ENCODE measurements at places on chromosomes 5 and 9. TPM values are rescaled to one million over a fixed set of nuclear protein-coding genes. Genes with fewer than 3 reads are reported as not detected.
A peak's percentile ranks its signal among the peaks of the same experiment; 100 is the strongest.

- DNase-seq: peak; percentile 87
These were observed 2.4 kb upstream of the TRIM7 start for GRCh38 chr5:181207214-181207959.

DNA sequence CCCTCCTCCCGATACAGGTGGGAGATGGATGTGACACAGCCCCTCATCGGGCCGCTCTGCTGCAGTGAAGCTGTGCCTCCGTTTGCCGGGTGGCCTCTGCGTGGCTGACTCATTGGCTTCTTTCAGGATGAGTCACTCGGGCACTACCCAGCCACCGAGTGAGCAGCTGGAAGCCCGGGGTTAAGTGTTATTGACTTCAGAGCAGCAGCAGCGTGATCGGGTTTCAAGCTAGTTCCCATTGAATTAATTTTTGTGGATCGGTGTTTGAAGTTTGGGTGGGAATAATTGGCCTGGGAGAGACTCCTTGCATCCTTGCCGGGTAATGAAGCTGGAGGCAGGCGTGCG is 266.4 kb upstream of the IRX4 start:
- DNase-seq: no peak

- DNase-seq: no peak
These were observed 44.2 kb upstream of the SPIN1 start for GRCh38 chr9:88344013-88344412.

- DNase-seq: peak; percentile 33
These were observed 70.1 kb upstream of the SPATA31E1 start for GRCh38 chr9:87812375-87813118.

GRCh38 chr9:110919609-110920008 is 118.7 kb downstream of the LPAR1 start:
- no peak for DNase-seq

DNA sequence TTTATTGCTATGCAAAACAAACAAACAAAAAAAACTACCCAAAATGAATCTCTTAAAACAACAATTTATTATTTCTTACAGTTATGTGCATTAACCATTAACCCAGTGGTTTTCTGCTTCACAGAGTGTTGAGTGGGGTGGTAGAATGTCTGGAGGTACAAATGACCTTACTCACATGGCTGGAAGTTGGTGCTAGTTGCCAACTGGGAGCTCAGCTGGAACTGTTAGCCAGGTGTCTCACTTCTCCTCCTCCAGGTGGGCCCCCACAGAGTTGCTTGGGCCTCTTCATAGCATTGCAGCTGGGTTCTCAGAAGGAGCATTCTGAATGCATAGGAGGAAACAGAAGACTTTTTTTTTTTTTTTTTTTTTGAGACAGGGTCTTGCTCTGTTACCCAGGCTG is 10.5 kb upstream of the B4GALT1 start:
- DNase-seq: no peak

- DNase-seq: no peak
These were observed 31.4 kb downstream of the AHRR start for GRCh38 chr5:352639-353611.

- no peak for DNase-seq
These were observed 28.4 kb upstream of the PRDM12 start for GRCh38 chr9:130635721-130636647.

DNA sequence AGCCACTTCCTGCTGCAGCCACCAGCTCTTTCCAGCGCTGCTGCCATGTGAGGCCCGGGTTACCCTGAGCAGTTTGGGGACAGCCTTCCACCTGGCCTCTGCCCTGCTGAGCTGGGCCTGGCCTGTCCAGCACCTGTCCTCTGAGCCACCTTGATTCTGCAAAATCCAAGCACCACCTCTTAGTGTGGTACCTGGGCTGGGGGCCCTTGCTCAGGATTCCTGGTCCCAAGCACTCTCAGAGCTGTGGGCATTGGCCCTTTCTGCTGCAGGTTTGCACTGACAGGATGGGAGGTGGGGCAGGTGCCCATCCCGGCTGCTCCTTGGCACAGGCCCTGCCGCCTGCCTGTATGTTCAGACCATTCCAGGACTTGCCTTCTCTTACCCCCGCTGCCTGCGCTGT is 309.2 kb upstream of the IRX4 start:
- no peak for DNase-seq

Gene SLC6A3
- total RNA-seq: 0.95 TPM

Gene PCDHB15
- total RNA-seq: 8.0 TPM

All from lung (tissue), 17 donors.